ENCODE measurements at places on chromosomes 11 and 22.
A peak's percentile ranks its signal among the peaks of the same experiment; 100 is the strongest.

- no peak for DNase-seq
These were observed 8.6 kb downstream of the TSSC4 start for GRCh38 chr11:2409126-2409525.

GRCh38 chr11:132779497-132779896, 752.8 kb downstream of the OPCML start:
- no peak for DNase-seq

- DNase-seq: no peak
These were observed 20.1 kb downstream of the TMEM218 start for GRCh38 chr11:125091247-125091876.

DNA sequence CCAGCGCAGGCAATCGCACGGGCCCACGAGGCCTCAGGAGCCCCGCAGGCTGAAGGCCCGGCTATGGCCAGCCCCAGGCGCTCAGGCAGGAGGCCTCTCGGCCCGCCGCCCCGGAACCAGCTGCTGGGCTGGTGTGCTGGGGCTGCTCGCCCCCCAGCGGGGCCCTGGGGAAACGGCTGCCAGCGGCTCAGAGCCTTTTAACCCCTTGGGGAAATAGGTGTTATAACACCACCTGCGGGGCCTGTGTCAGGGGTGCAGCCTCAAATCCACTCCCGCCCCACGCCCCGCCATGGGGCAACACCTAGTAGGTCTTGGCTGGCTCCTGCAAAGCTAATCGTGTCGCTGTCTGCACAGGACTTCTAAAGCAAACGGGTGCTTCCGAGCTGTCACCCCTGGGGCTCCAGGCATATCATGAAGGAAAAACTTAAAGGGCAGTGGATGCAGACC, 237.4 kb downstream of the TTC28 start:
- peak; percentile 25 for DNase-seq

DNA sequence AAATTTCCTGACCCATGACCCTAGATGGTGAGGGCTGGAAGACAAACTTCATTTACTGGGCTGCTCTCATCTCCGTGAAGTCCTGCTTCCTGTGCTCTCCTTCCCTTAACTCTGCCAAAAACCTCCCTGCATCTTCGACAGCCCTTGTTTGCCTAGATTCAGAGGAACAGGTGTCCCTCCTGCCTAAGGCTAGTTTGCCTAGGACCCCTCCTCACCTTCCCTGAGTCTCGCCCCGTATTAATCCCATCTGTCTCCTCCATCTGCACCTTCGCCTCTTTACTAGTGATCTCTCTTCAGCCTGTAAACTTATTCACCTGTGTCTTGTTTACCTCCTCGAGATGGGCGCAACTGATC, 33.1 kb downstream of the EIF3F start:
- no peak for DNase-seq

DNA sequence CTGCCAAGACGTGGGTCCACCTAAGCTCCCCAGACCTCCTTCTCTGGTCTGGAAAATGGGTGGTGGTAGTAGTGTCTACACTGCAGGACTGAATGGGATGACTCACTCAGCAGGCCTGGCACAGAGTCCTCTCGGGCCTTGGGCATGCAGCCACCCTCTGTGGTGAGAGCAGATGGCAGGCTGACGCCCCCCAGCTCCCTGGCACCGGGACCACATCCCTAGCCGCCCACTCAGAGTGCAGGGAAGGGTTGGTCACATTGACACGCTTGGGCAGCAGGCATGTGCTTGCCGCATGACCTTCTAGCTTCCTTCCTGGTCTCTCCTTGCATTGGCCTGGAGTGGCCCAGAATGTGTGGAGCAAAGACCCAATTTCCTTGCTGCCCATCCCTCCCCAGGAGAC, 30.7 kb upstream of the PRODH start:
- no peak for DNase-seq

- no peak for DNase-seq
These were observed 131.9 kb downstream of the WNT11 start for GRCh38 chr11:76074148-76075095.

DNA sequence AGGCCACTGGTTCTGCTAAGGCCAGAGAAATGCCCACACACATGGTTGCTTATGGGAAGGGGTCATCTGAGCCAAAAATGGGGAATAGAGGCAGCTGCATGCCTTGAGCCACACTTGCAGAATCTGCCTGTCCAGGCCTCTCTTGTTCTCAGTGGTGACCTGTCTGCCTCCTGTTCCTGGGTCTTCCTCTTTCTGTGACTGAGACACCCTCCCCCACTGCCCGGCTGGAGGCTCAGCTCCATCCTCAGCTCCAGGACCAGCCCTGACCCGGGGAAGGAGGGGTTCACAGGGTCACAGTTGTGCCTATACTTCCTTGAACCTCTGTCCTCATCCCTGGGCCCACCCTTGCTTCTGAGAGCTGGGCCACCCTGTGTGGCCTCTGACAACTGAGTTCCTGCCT, 52.3 kb downstream of the CSF2RB start:
- no peak for DNase-seq

GRCh38 chr22:22746061-22746962, 101.9 kb downstream of the GGTLC2 start:
- no peak for DNase-seq

GRCh38 chr11:12430954-12431595, 53.7 kb downstream of the PARVA start:
- DNase-seq: no peak

DNA sequence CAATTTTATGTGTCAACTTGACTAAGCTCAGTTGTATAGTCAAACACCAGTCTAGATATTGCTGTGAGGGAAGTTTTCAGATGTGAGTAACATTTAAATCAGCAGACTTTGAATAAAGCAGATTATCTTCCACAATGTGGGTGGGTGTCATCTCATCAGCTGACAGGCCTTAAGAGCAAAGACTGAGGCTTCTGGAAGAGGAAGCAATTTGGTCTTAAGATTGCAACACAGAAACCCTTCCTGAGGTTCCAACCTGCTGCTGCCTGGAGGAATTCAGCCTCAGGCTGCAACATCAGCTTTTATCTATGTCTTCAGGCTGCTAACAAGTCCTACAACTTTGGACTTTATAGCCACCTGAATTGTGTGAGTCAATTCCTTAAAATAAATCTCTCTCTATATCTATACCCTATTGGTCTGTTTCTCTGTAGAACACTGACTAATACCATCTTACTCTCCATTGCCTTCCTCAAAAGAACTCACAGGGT, 277.2 kb upstream of the PLET1 start:
- DNase-seq: no peak

DNA sequence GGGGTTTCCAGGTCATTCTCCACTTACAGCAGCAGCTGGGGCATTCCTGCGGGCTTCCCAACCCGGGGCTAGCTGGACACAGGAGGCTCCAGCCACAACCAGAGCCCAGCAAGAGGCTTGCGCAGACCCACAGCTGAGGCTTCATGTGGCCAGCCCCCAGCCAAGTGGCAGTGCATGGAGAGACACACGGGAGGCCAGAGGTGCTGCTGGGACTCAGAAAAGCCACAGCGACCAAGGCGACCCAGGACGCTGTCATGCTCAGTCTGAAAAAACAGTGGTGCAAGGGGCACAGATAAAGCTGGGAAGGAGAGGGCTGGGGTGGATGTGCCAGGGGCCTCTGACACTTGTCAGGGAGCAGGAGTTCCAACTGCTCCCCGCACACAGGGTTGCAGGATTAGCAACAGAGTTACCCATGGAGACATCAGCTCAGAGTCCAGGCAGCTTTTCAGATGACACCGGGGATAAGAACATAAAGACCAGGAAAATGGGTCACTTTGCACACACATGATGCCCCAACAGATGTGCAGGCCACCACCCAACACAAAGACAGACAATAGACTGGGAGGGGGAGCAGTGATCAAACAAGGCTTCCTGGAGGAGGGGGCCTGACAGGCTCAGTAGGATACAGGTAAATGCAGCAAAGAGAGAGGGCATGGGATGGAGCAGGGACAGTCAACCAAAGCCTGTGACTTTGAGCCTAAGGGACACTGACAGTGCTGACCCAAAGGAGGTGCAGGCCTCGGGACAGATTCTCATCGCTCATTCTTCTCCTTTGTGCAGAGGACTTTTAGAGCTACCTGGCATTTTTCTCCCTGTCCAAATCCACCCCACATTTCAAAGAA, 6.9 kb upstream of the NEAT1 start:
- DNase-seq: no peak

DNA sequence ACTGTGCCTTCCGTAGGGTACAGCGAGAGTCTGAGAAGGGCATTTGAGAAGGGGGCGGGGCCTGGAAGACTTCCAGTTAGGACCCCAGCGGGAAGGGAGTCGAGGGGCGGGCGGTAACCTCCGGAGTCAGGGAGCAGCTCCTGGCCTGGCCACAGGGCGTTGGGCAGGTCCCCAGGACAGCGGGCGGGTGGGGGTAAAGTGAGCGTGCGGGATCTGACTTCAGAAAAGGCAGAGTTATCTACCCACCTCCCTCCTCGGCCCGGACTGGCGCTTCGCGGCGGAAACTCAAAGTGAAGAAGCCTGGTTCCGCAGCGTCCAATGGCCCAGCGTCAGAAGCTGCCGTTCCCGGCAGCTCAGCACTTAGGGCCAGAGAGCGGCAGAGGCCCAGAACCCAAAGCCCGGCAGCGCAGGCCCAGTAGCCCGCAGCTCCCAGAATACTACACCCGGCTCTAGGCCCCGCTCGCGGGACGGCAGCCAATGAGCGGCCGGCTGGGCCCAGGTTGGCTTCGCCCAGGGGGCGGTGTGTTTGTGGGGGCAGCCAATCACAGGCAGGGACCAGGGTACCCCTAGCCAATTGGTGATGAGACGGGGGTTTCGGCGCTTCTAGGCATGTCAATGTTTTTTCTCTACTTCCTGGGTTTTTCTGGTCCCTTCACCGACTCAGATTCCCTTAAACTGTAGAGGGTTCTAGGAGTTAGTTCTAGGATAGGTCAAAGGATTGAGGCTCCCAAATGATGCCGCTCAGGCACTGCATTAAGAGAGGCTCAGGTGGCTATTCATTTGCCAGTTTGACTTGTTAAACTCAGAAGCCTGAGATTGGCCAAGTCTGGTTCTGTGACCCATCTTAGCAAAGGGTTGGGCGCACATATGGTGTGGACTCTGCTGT, at the start of gene TRIM68:
Gene TRIM68 (minus strand): TSS at position 451 of the 886 bp plus-strand sequence. CDS start 2,727 bp downstream, outside the sequence.
- DNase-seq: peak; percentile 89

DNA sequence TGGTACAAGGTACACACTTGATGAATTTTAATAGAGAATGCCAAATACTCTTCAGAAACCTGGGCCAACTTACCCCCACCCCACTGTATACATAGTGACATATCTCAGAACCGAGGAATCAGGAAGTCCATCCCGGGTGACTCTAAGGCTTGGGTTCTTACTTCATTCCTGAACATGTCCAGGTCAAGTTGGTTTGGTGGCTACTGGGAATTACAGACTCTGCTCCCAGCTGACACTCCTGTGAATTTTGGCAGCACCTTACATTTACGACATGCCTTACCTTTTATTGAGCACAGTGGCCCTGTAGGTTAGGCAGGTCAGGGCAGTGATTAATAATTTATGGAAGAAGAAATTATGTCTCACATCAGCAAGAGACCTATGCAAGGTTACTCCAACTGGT, 70.1 kb upstream of the LDLRAD3 start:
- DNase-seq: no peak

DNA sequence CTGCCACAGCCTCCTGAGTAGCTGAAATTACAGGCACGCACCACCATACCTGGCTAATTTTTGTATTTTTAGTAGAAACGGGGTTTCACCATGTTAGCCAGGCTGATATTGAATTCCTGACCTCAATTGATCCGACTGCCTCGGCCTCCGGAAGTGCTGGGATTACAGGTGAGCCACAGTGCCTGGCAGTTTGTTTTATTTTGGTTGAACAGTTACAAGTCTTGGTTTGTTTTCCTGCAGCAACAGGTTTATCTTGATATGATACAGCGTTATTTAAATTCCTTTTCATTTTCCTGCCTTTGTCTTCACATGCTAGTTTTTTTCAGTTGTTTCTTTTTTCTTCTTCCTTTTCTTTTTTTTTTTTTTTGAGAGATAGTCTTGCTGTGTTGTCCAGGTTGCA, 4.0 kb upstream of the SLC3A2 start:
- no peak for DNase-seq

DNA sequence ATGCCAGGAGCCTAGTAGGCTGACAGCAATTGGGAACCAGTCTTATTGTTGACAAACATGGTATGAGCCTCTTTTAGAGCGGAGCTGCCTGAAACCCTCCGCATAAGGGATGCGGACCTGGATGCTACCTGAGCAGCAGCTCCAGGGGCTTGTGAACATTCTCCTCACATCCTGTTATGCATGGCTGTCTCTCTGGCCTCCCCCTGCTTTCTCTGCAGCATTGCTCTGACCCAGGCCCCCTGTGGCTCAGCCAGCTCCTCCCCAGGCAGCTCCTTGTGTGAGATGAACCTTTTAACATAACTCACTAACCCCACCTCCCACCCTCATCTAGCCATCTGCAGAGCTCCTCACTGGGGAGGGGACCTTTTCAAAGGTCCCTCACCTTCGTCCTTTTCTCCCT, 6.0 kb downstream of the BMAL1 start:
- no peak for DNase-seq

GRCh38 chr11:65112546-65113360, 1.1 kb downstream of the TM7SF2 start:
- peak; percentile 52 for DNase-seq

GRCh38 chr22:38398609-38399461, 56.2 kb downstream of the KCNJ4 start:
- peak; percentile 76 for DNase-seq

- no peak for DNase-seq
These were observed 11.4 kb downstream of the BCL9L start for GRCh38 chr11:118914178-118914918.

GRCh38 chr22:36546932-36547331, 18.0 kb upstream of the EIF3D start:
- DNase-seq: no peak

DNA sequence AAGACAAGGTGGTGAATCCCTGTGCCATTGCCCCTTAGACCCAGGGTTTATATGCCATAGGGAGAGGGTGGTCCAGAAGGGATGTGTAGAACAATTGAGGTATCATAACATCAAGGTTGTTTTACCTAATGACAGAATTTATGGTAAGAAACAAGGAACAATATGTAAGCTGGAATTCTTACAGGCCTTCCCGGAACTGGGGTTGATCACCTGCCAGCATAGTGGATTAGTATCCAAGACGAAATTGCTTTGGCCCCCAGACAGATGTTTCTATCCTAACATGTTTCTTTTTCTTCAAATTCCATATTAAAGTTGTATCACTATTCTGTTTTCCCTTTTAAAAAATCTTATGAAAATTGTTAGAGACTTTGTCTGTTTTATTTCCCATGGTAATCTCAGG, 343.8 kb upstream of the ANO3 start:
- DNase-seq: no peak

DNA sequence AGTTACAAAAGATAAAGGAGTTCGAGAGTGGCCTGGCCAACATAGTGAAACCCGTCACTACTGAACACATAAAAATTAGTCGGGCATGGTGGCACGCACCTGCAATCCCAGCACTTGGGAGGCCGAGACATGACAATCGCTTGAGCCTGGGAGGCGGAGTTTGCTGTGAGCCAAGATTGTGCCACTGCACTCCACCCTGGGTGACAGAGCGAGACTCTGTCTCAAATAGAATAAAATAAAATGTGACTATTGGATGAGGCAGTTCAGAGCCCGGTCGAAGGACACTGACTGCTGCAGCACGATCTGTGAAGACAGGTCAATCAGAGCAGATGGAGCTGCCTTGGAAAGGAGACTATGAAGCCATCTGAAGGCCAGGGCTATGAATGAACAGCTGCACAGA, 37.7 kb upstream of the ANO1 start:
- no peak for DNase-seq
